GM18507 (cell line): ENCODE measurements at places on chromosomes 7 and 10.

DNA sequence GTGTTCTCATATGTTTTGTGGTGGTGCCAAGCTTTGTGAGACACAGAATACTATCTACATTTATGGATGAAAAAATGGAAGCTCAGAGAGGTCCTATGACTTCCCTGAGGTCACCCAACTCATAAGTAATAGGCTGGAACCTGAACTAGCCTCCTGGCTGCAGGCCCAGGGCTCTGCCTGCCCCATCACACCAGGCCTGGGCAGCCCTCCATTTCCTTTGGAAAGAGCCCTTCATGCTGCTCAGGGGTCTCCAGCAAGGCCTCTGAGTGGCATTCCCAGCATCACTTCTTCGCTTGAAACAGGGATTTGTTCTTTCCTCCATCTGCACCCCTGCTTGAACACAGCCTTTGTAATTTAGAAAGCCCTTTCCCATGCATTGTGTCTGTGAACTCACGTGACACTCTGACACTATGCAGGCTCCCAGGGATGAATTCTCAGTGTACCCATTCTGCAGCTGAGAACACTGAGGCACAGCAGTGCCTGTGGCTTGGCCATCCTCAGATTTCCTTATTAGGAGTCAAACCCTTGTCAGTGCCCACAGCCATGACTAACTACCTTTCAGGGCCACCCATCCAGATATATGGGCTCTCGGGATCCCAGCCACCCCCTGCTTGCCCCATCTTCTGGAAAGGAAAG lies 127.8 kb upstream of the PPIF start:
- DNase-seq, result no peak

DNA sequence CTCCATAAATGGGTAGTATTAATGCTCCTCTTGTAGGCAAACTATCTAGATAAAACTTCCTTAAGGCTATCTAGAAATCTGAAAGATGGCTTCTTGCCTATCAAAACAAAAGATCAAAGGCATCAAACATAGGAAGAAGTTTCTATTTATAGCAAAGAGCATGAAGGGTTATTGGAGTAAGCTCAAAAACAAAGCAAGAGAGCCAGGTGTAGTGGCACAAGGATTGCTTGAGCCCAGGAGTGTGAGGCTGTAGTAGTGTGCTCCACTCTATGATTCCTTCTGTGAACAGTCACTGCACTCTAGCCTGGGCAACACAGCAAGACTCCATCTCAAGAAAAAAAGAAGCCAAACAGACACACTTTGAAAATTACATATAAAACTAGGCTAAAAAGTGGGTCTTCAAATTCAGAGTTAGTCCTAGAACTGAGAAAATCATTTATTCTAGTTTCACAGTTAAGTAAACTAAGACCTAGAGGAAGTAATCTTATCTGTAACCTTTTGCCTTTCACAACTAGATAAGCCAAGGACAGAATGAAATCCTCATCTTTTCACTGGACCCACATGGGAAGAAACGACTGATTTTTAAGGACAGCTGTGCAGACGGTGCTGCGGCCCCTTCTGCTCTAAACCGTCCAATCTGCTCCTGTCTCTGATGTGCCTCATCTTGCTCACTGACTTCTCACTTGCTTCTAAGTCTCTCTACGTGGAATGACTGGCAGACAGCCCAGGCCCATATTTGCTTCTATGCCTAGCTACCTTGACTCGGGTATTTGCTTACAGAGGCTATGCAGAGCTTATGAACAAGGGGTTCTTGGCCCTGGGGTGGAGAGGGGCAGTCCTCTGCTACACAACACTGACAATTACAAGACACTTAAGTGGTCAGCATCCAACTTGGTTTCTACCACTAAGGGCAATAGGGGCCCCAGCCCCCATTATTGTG lies 50.0 kb downstream of the ESYT2 start:
- DNase-seq, result no peak

GRCh38 chr7:22563032-22563501 lies 63.1 kb upstream of the STEAP1B start:
- DNase-seq, result no peak

DNA sequence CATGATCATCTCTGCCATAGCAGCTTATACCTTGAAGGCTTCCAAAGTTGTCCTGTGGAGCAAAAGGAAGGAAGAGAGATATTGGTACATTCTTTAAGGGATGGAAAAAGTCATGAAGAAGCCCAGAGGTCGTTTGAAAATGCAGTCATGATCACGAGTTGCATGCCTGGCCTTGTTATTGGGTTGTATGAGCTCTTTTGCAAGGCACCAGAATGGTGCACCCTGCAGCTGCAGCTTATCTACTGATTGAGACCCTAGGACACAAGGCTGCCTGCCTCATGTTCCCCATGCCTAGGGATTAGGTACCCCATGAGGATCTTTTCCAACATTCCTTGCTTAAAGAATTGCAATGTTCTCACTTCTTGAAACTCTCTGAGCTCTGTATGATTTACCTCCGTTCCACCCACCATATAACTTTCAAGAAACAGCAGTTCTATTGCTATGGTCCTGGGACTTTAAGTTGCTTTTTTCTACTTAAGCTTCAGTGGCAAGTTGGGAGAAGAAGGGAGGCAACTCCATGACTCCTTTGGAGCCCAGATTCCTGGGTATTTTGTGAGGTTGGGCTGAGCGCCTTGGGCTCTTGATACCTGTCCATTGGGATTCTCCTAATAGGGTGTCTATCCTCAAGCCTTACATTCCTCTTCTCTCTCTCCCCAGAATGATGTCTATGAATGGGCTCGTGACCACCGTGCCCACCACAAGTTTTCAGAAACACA lies 6.9 kb downstream of the SCD start:
- DNase-seq, result no peak

DNA sequence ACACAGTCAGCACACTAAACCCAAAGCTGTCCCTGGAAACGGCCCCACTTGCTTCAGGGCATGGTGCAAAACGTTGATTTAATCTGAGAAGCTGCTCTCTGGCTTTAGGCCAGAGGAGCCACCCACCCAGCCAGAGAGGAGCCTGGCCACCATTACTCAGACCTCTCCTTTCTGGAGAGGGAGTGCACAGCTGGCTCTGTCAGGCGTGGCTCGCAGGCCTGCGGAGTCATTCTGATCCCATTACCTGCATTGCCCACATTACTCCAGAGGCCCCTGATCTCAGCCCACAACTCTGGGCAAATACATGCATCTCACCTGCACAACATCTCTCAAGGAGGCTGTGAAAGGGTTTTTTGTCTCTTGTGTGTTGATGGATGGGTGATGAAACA lies 370.0 kb upstream of the IGFBP3 start:
- no peak for DNase-seq

GRCh38 chr10:119198438-119198837 lies 8.9 kb upstream of the GRK5 start:
- DNase-seq, result no peak

GRCh38 chr7:2019711-2020511 lies 212.8 kb downstream of the MAD1L1 start:
- DNase-seq, result peak; percentile 40

DNA sequence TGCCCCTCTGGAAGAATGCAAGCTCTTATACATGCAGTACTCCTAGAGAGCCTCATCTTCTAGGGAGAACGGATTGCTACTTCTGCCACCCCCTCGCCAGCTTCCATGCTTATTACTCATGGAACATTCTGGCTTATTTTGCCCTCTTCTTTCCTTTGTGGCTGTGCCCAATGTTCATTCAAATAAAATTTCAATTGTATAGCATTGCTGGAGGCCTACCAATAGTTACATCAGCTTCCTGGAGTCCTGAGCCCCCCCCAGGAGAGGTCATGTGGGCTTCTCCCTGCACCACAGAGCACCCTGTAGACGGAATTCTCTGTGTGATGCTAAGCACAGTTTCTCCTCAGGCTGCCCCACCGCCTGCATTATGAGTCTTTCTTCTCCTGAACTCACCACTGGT lies 1094.0 kb downstream of the KCNMA1 start:
- no peak for DNase-seq

GRCh38 chr10:112961609-112962008 lies 11.6 kb downstream of the TCF7L2 start:
- no peak for DNase-seq

GRCh38 chr10:21031232-21031795 lies 134.2 kb upstream of the NEBL start:
- DNase-seq, result no peak

GRCh38 chr10:112820320-112820719 lies 129.7 kb upstream of the TCF7L2 start:
- DNase-seq, result no peak

- no peak for DNase-seq
Measured at GRCh38 chr10:93333278-93333978, 148.7 kb downstream of the MYOF start.

DNA sequence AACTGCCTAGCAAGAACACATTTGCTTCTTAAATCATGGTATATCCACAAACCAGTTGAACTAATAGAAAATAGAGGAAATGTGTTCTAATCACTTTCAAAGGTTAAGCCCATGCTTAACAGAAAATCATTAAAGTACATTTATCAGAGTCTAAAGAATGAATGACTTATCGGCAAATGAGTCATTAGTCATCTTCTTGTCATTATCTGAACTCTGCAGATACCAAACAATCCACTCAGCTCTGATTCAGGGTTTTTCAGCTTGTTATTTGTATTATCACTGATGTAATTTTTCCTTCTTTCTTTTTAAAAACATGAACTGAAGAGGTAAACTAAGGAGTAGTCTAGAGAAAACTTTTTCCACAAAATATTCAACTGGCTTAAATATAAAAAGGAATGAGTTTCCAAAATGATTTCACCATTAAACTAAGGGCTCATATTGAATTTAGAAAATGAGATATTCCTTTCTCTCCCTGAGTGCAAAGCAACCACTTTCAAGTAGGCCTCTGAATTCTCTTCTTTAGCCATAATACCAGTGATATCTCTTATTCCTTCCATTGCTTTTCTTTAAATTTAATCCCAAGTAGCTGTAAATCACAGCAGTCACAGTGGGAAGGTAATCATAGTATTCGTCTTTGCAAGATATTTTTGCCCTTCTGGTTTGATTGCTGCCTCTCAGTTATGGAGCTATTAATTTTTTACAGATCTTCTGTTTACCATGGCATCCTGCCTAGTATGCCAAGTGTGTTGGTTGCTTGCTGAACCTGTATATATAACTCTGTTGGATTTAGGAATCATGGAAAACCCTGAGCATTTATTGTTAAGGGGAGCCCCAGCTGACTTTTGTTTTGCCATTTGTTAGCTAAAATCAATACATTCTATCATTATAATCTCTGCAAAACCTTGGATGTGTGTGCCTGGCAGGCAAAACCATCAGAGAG lies 125.1 kb downstream of the THSD7A start:
- no peak for DNase-seq

DNA sequence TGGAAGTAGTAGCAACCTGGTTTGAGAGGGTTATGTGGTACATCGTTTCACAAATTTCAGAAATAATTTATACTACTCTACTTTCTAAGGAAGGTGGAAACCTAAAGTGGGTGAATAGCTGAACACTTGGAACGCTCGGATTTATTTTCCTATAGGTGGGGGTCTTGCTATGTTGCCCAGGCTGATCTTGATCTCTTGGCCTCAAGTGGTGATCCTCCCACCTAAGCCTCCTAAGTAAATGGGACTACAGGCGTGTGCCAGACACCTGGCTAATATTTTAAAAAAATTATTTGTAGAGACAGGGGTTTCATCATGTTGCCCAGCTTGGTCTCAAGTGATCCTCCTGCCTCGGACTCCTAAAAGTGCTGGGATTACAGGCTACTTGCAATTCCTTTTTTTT lies 6.7 kb upstream of the KMT2E start:
- no peak for DNase-seq

- DNase-seq, result no peak
Measured at GRCh38 chr10:120188950-120189349, 268.1 kb upstream of the PLPP4 start.
